ENCODE measurements at places on chromosomes 6 and 20.
A peak's percentile ranks its signal among the peaks of the same experiment; 100 is the strongest.

- DNase-seq = peak; percentile 5
Observed at GRCh38 chr20:20734475-20734948, 22.1 kb upstream of the RALGAPA2 start.

DNA sequence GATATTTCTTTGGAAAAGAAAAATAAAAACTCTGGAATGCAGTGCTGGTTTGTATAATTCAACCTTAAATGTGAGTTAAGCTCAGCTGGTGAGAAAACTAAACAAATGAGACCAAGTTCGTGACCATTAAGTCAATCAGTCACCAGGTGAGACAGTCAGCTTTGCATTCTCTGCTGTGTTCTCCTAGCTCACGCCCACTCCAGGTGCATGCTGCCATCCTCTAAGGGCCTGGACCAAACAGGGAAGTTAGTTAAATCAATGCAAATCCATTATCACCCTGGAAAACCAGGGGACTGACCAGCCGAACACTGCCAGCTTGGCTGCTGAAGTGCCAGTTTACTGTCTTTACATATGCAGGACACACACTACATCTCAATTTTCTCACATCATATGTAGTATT, 7.2 kb downstream of the TPBG start:
- DNase-seq = no peak

DNA sequence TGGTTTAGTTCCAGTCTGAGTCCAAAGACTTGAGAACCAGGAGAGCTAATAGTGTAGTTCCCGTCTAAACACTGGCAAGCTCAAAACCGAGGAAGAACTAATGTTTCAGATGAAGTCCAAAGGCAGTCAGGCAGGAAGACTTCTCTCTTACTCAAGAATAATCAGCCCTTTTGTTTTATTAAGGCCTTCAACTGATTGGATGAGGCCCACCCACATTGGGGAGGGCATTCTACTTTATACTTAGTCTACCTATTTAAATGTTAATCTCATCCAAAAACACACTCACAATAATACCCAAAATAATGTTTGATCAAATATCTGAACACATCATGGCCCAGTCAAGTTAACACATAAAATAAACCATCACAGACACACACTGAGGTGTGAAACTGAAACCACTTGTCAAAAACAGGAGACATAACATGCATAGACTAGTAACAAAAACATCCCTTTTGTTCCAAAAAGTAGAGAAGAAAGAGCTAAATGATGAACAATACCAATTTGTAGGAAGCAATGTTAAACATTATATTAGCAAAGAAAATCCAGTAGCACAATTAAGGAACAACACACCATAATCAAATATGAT, 50.2 kb upstream of the SENP6 start:
- DNase-seq = no peak

- DNase-seq = no peak
Observed at GRCh38 chr6:34970488-34970887, 81.4 kb downstream of the ANKS1A start.

GRCh38 chr20:62618611-62619529, 23.4 kb upstream of the SLCO4A1 start:
- no peak for DNase-seq

GRCh38 chr20:24589815-24590177, 120.4 kb downstream of the SYNDIG1 start:
- DNase-seq = no peak

- DNase-seq = no peak
Observed at GRCh38 chr20:61986762-61987321, 78.8 kb downstream of the TAF4 start.

- DNase-seq = no peak
Observed at GRCh38 chr6:52504782-52505136, 72.1 kb downstream of the TRAM2 start.

- DNase-seq = no peak
Observed at GRCh38 chr6:56759521-56759920, 116.8 kb upstream of the DST start.

DNA sequence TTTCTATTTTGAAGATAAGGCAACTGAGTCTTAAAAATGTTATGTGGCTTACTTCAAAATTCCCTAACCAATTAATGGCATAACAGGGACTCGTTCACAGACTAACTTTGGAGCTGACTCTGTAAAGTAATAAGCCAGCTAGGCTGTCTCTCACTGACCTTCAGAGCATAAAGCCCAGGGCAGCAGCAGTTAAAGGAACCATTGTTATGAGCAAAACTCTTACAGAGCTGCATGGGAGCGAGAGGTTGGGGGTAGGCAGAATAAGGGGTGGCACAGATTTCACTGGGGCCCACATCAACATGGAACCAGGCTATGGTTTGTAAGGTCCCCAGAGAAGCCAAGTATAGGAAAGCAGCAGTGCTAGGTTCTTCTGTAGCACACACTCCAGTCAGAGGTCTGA, 637.8 kb downstream of the RFPL4B start:
- no peak for DNase-seq

- DNase-seq = no peak
Observed at GRCh38 chr20:34604980-34605788, 46.7 kb downstream of the MAP1LC3A start.

DNA sequence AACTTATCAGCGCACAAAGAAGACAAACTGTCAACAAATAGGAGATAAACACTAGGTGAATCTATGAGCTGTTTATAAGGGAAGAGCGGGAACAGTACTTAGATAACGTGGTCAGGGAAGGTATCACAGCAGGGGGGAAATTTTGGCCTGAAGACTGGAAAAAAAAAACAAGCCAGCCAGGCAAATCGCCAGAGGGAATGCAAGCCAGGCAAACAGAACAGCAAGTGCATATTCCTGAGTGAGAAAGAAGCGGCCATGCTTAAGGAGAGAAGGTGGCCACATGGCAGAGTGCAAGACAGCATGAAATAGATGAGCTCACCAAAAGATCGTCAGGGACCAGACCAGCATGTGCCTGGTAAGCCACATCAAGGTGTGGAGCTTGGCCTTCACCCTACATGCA, 466.5 kb upstream of the ARID1B start:
- DNase-seq = peak; percentile 14

- no peak for DNase-seq
Observed at GRCh38 chr6:142935553-142936517, 9.1 kb downstream of the HIVEP2 start.

- no peak for DNase-seq
Observed at GRCh38 chr6:39851331-39851730, 59.2 kb downstream of the DAAM2 start.

GRCh38 chr6:3007571-3007970, 7.9 kb downstream of the NQO2 start:
- DNase-seq = no peak

- DNase-seq = no peak
Observed at GRCh38 chr20:4022386-4023286, 7.3 kb upstream of the RNF24 start.

DNA sequence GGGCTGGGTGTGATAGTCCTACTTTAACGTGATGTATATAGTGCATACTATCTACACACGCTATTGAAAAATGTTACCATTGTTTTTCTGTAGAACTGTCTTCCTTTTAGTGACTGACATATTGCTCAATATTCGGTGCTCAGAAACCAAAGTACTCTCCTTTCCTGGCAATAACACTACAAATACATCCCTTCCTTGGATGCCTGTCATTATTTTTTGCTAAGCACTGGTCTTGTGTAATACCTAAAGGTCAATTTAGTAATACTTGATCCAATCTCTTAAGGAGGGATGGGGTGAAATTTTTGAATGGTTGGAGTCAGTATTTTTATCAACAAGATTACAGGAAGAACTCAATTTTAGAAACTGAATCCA, 23.9 kb downstream of the CNR1 start:
- DNase-seq = no peak

GRCh38 chr20:52880259-52880658, 91.9 kb upstream of the TSHZ2 start:
- no peak for DNase-seq

DNA sequence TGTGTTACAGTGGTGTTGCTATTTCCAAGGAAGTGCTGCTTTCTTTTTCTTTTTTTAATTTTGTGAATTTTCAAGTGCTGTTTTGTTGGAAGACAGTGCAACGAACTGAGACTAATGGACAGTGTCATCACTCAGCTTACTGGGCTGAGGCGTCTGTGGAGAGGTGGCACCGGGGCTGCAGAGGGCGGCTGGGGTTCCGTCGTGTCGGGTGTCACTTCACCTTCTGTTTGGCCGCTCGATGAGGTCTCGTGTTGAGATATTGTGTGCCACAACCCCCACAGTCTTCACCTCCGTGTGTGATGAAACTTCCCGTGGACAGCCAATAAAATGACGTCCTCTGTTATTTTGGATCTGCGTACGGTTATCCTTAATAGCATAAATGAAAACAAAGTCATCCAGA, 149.4 kb upstream of the SNX9 start:
- DNase-seq = no peak

GRCh38 chr6:143026696-143027449, 33.8 kb upstream of the AIG1 start:
- DNase-seq = no peak

DNA sequence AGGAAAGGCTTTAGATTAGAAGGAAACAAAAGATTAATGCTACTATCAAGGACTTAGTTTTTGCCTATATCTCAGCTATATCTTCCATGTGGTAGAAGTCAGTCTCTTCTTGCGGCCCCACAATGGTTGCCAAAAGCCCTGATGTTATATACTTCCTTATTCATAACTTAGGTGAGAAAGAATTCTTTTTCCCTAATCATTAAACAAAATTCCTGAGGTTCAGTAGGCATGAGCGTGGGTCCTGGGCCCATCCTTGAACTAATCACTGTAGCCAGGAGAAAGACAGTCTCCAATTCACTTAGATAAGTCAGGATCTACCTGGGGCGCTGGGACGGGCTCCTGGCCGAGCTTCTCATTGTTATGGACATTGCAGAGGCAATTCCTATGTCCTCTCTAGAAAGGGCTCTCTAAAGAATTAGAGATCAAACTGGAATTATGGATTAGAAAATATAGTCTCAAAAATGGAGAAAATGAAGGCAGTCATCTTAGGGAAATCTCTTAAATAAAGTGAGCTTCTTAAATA, 134.3 kb downstream of the KIF6 start:
- DNase-seq = no peak

DNA sequence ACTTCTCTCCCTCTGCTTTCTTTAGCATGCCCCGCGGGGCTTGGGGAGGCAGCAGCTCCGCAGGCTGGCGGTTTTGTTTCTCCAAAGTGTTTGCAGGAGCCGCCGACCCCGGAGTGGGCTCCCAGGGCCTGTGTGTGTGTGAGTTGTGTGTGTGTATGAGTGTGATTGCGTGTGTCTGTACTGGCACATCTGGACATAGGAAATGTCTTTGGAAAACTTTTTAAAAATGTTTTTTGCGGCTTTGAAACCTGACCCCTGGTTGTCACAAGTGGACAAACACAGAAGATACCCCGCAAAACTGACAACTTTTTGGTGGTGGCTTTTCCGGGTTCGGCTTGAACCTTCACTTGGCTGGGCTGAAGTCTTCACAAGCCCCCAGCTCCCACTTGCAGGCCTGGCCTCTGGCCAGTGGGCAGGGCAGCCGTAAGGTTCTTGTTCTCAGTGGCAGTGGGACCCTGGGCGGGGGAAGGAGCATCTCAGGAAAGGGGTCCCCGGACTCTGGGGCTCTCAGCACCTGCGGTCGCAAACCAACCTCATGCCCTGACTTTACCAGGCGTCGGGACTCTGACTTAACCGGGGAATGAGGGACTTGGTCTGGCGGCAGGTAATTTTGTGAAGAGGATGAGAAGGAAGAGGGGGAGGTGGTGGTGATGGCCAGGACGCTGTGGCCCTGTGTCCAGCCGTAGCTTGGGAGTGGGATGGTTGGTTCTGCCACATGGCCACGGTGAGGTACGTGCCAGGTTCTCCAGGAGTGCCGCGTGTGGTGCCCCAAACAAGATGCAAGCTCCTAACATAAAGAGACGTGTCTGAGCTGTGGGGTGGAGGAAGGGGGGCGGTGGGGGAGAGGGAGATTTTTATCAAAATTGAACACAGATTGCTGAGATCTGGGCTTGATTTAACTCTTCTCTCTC, 619 bp downstream of the DAAM2 start:
- DNase-seq = no peak

- no peak for DNase-seq
Observed at GRCh38 chr6:151901009-151901411, 93.5 kb downstream of the ESR1 start.

GRCh38 chr20:23257848-23258746, 92.5 kb upstream of the NXT1 start:
- DNase-seq = peak; percentile 82

DNA sequence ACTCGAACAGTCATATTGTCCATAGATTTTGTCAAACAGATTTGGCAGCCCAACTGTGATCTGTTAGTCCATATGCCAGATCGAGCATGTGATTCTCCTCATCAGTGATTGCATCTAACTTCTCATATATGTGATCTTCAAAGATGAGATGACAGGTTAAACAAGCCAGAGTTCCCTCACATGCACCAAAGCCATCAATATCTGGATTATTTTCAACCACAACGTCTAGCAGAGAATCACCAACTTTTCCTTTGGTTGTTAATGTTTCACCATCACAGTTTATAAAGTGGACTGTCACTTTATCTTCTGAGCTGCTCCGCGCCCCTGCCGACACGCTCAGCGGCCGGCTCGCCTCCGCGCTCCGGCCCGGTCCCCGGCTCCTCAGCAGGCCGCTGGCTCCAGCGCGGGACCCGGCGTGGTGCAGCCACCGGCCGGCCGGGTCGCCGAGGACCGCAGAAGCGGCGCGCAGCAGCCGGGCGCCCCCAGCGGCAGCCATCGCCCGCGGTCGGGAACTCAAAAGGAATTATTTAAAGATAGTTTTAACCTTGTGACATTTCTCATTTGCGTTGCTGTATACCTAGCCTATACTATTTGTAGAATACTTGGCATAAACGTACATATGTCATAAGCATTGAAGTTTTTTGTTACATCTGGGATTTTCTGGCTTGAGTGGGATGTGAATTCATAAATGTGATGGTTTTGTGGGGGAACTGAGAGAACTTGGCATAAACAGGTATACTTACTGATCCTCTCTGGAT, 40.1 kb upstream of the DYNLRB1 start:
- no peak for DNase-seq

- DNase-seq = no peak
Observed at GRCh38 chr6:4913705-4914419, 90.0 kb downstream of the RPP40 start.

GRCh38 chr20:40993794-40994540, 34.7 kb upstream of the TOP1 start:
- DNase-seq = no peak

DNA sequence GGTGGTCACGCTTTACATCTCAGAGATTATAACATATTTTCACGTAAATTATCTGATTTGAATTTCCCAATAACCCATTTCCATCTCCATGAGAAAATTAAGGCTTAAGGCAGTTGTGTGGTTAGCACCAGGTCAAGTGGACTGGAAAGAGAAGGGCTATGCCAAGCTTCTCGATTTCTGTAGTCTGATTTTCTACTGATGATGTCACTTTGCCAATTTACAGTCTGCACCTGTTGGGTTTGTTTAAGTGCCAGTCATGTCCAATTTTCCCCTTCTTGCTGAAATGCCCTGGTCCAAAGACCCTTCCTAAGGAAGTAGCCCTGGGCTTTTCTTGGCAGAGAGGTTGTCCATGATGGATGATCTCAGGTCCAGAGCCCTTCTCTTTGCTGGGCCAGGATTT, 562.3 kb upstream of the BTBD3 start:
- peak; percentile 6 for DNase-seq

GRCh38 chr6:2899596-2899995, 3.5 kb downstream of the SERPINB9 start:
- no peak for DNase-seq

All from NCI-H1092 treated with DMSO at 0.1 percent for 48 hours (cell line).